Keratinocyte (primary cell): ENCODE measurements at places on chromosomes 12 and 14. TPM values are rescaled to one million over a fixed set of nuclear protein-coding genes. Genes with fewer than 3 reads are reported as not detected.

- no peak for DNase-seq
Observed at GRCh38 chr14:75138492-75138891, 11.6 kb upstream of the NEK9 start.

SDR9C7 gene
- polyA plus RNA-seq: 1.3 to 2.4 TPM (median 1.3 TPM) in 3 replicates

DNA sequence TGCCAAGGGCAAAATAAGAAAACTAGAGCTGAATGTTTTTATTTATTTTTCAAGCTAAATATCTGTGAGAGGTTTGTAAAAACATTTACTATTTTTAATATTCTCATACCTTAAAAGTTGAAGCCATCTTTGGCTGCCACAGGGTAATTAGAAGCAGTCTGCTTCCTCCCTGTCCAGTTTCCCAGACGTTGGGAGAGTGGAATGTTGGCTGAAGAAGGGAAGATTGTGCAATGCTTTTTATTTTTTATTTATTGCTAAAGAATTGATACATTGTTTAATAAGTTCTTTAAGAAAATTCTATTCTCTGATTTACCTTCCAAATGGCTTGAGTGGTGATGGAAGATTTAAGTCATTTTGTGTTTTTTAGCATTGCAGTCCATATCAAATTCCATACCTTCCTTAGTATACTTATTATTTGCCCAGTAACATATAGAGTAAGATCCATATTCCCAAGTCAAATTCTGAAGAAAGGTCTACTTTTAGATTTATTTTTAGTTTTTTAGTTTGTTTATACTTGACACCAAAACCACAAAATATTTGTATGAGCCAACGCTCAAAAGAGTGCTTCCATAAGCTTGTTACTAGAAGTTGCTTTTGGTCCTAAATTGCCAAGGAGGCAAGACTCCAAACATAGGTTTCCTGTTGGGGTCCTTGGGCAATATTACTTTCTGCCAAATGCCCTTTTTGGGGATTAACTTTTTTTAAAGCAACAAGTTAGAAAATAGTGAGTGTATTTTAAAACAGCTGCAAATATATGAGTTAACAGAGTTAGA lies 124.0 kb upstream of the CPM start:
- DNase-seq: no peak

SLC35F4 gene
- polyA plus RNA-seq: 0.08 TPM in 1 of 3 replicates, not detected in the others

RHEBL1 gene
- 0.31 to 0.63 TPM (median 0.51 TPM) in 3 replicates for polyA plus RNA-seq

GRCh38 chr14:37658156-37658555 lies 62.7 kb downstream of the TTC6 start:
- DNase-seq: no peak

FERMT2 gene
- 9.7 to 19.6 TPM (median 15.0 TPM) in 3 replicates for polyA plus RNA-seq

DNA sequence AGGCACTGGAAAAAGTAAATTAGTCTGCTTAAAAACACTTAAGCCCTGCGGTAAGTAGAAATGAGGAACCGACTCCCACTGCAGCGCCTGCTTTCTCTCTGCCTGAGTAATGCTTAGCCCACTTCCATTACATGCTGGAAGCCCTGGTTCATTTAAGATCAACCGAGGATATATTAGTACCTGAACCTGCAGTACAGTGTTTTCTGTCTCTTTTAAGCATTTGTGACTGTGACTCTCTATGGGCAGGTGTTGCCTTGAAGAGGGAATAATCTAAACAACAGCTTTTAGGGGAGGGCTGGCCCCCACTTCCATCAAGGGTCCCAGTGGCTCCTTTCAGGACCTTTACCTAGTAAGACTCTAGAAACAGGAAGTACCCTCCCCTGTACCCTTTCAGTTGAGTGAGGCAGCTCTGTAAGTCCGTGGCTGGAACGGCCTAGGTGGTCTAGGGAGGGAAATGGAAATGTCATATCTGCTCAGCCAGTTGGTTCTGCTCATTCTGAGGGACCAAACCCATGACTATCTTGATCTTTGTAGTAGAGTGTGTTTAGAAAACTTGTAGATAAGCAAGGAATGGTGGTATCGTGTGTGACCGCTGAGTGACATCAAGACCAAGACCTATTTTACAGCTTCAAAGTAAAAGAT lies 56.2 kb downstream of the FNTB start:
- no peak for DNase-seq

DNA sequence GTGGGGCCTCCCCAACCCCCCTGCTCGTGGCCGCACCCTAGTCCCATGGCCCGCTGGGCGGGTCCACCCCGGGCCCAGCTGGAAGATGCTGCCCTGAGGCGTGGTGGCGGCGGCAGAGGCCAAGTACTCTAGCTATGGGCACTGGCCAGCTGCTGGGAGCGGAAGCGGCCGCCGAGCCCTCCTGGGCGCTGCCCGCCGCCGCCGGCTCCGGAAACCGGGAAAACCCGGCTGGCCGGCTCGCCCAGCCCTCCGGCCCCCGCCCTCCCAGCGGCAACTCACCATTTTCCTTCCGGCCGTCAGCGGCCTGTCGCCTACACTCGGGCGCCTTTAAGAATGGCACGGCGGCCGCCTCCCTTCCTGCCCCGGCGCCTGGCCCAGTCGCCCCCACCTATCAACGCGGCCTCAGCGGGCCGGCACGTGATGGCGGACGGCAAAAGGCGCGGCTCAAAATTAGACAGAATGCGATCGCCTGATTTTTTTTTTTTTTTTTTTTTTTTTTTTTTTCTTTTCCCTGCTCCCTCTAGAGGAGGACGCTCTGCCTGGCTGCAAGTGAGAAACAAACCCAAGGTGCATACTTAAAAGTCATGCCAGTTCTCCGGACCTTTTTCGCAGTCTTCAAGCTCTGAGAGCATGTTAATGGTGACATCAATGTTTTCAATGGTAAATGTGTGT lies at the start of gene GMFB:
Gene GMFB, minus strand, starts transcription at position 335 of the 672 bp plus-strand sequence. Its CDS starts 53 bp downstream, at position 282.
- peak; percentile 52 for DNase-seq

- no peak for DNase-seq
Observed at GRCh38 chr12:130762319-130762675, 46.2 kb upstream of the RIMBP2 start.

GRCh38 chr14:72643317-72643801 lies 250.5 kb downstream of the DPF3 start:
- DNase-seq: peak; percentile 76

DNA sequence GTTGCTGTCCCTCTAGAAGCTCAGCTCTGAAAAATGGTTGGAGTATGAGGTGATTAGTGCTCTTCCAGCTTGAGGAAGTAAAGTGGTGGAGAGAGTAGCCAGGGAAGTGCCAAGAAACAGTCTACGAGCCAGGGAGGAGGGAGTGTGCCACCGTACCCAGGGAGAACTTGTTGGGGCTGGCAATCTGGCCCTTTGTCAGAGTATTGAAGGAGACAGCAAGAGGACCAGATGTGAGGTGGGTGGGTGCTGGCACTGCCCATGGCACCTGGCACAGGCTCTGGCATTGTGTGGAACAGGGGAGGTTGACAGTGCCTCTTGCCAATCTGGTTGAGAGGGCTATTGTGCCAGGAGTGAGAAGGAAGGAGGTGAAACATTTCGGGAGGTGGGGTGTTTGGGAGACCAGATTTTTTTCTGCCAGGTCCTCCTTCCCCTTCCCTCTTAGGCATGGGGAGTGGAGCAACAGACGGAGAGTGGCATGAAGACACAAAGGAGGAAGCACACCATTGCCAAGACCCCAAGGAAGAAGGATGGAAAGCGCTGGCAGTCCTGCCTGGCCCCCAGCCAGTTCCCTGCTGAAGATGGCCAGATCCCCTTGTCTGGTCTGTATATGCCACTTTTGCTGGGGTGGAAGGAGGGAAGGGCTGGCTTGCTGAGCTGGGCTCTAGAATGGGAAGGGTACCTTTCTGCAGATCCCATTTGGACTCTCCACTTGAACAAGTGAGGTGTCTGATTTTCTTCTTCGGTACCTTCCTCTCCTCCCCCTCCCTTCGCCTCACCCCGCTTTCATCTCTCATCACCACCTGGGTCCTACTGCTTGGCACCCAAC lies 37.5 kb downstream of the ZFHX2 start:
- no peak for DNase-seq

DNA sequence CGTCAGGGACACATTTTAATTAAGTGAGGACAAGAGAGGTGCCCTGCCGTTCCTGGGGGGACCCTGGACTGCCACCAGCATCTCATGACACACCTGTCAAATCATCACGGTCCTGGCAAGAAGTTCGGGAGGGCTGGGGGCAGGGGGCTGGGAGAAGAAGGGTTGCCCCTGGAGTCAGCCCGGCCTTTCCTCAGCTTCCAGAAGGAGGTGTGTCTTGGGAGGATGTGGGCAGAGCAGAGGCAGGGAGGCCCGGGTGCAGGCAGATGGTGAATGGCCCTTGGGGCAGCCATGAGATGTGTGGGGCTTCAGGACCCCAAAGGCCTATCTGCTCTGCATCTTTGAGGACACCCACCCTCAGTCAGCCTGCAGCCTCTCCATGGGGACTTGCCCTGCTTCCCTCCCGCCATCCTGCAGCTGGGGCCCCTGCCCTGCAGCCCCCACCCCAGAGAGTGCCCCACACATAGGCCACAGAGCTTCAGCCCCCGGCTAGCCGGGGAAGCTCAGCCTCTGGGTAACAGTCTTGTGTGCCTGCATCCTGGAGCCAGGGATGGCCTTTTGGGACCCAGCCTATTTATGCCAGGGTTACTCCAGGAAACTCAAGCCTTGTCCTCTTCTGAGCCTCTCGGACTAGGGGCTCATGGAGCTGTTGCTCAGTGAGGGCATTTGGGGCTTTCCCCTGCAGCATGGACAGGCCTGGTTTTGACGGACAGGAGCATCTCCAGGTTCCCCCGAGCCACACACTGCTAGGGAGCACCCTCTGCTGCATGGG lies 178.5 kb downstream of the KIF26A start:
- DNase-seq: no peak

INHBE gene
- not detected in 3 replicates for polyA plus RNA-seq

GRCh38 chr14:68636597-68636996 lies 156.3 kb downstream of the ZFP36L1 start:
- no peak for DNase-seq

DNA sequence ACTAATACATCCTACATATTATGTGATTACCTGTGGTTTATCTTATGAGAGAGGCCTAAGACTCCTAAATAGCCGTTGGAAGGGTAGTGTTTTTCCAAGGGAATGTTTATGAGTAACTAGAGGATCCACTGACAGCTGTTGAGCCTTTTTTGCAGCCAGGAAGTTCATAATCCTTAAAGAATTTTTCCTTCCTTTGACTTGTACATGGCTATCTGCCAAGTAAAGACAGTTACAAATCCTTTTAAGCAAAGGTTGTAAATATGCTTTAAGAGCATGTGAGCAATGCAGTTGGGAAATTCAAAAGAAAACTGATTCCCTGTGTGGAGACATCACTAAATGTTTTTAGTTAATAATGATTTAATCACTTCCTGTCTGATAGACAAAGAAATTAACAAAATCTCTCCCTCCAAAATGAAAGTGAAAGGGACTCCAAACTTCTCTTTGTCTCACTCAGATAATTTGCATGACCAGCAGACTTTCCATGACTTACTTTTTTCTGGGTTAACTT lies 333.8 kb downstream of the PDZRN4 start:
- DNase-seq: peak; percentile 69

DNA sequence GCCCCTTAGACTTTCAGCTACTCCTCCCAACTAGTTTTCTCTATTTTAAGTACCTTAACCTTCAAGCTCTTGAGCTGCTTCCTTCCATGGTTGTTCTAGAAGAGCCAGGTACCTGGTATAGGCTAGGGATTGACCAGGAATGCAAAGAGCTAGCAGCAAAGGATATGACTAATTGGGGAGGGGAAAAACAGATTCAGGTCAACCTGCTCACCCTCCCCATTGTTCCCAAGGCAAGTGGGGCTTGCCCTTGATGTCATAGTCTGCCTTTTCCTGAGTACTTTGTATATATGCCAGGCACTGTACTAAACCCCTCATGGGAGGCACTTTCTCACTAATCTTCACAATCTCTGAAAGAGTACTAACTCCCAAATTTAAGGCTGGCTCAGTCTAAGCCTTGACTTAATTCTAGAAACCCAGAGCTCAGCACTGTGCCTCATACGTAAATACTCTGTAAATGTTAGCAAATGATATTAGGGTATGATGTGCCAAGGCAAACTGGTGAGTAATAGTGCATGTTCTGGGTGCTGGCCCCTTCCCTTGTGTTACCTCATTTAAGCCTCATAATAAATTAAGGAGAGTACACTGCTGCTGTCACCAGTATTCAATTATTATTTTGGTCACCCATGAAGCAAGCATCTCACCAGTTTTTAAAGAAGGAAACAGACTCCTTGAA lies 42.2 kb downstream of the SUDS3 start:
- DNase-seq: no peak

DNA sequence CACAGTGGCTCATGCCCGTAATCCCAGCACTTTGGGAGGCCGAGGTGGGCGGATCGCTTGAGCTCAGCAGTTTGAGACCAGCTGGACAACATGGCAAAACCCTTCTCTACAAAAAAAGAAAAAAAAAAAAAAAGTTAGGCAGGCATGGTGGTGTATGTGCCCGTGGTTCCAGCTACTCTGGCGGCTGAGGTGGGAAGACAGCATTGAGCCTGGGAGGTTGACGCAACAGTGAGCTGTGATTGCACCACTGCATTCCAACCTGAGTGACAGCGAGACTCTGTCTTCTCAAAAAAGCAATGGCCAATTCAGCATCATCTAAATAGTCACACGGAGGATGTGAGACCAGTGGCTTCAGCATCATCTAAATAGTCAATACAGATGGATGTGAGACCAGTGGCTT lies 10.4 kb upstream of the SAMD4A start:
- no peak for DNase-seq

DNA sequence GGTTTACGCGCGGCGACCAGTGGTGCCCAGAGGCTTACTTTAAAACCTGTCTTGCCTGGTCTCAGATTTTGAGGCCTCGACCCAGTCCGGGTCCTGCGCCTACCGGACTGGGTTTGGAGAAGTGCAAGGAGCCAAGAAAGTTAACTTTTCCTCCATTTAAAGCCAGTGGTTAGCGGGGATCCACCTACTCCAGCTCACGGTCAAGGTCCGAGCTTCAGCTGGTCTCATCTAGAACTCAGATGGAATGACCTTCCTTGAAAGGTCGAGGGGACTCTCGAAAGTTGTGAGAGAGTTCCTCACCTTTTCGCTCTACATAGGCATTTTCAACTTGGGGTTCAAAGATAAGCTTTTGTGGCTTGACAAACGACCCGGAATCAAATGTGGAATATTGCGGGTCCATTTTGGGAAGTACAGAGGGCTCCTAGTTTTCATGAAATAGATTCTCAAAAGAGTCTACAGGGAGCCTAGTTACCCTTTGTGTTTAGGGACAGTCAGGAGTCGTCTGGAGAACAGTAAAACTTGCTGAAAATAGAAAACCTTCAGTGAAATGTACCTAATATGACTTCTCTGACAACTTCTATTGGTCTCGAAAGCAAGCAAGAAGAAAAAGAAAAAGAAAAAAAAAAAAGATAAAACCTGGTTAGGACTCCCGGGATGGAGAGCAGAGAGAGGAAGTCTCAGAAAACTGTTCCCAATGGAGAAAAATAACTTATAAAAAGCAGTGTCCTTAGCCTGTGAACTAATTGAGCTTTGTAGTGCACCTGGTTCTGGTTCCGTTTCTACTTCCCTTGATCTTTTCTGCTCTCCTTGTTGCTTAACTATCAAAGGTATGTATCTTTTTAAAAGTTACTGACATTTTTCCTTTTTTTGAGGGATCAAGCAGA lies 1.4 kb downstream of the KCNMB4 start:
- DNase-seq: no peak

- no peak for DNase-seq
Observed at GRCh38 chr14:80059041-80059440, 152.3 kb downstream of the DIO2 start.

- peak; percentile 35 for DNase-seq
Observed at GRCh38 chr12:76158518-76159321, 74.2 kb upstream of the NAP1L1 start.

GRCh38 chr12:27193854-27194544 lies 50.1 kb upstream of the STK38L start:
- no peak for DNase-seq
